ENCODE measurements at places on chromosomes 2 and 18. TPM values are rescaled to one million over a fixed set of nuclear protein-coding genes. Genes with fewer than 3 reads are reported as not detected.

The TCF7L1 gene
- 7.6 TPM for total RNA-seq

The PLEK gene
- total RNA-seq = 9.4 TPM

The CHAC2 gene
- total RNA-seq = 2.2 TPM

The SERPINB12 gene
- not detected for total RNA-seq

The MYO7B gene
- total RNA-seq = 125 TPM

The TNFAIP6 gene
- 1.4 TPM for total RNA-seq

The SERPINB2 gene
- not detected for total RNA-seq

The DPY30 gene
- 65.1 TPM for total RNA-seq

The NFE2L2 gene
- total RNA-seq = 102 TPM

The GPR45 gene
- not detected for total RNA-seq

The RGPD4 gene
- total RNA-seq = not detected

The BOLL gene
- not detected for total RNA-seq

The E2F6 gene
- 9.0 TPM for total RNA-seq

The LYPD6B gene
- total RNA-seq = 98.5 TPM

The NT5DC4 gene
- 0.12 TPM for total RNA-seq

The ZC3H6 gene
- total RNA-seq = 11.3 TPM

The ORC2 gene
- total RNA-seq = 29.3 TPM

The STAT4 gene
- total RNA-seq = 4.8 TPM

The FBXO11 gene
- 58.2 TPM for total RNA-seq

The ADRA2B gene
- 0.95 TPM for total RNA-seq

The GPR39 gene
- 12.7 TPM for total RNA-seq

The RPL37A gene
- 1,676 TPM for total RNA-seq

The POTEC gene
- total RNA-seq = not detected

The ANKRD12 gene
- total RNA-seq = 62.8 TPM

Data from mucosa of gallbladder (tissue), 1 donor.